ENCODE measurements at places on chromosomes 1 and 21. TPM values are rescaled to one million over a fixed set of nuclear protein-coding genes. Genes with fewer than 3 reads are reported as not detected.

The CHRM3 gene
- not detected for total RNA-seq

The DTL gene
- total RNA-seq = 28.0 TPM

The HRNR gene
- under 0.01 TPM for total RNA-seq

DNA sequence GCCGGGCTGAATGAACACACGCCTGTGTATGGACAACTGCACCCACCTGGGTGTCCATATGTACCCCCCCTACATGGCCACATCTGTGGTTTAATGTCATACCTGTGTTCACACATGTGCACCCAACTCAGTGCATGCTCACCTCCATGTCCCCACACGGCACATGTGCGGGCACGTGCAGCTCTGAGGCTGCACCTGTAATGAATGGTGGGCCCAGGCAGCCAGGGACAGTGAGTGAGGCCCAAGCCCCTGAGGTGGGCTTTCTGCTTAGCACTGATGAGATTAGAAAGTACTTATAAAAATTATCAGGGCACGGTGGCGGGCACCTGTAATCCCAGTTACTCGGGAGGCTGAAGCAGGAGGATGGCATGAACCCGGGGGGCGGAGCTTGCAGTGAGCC lies 42.5 kb upstream of the CSF3R start:
- DNase-seq = no peak

DNA sequence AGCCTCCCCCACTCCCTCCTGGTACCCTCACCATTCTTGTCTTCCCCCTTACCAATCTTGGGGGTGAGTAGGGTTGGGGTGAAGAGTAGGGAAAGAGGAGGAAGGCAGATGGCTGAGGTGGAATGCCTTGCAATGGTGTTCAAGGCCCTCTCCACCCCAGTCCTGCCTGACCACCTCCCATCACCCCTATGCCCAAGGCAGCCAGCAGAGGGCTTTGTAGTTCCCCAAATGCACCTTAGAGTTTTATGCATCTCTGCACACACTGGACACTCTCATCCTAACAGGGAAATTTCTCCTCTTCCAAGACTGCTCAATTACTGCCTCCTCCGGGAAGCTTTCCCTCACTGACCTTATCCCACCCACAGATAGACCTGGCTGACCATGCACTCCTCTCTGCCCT lies 15.4 kb downstream of the KIF17 start:
- DNase-seq = peak; percentile 17

The GBP2 gene
- total RNA-seq = 37.1 TPM

DNA sequence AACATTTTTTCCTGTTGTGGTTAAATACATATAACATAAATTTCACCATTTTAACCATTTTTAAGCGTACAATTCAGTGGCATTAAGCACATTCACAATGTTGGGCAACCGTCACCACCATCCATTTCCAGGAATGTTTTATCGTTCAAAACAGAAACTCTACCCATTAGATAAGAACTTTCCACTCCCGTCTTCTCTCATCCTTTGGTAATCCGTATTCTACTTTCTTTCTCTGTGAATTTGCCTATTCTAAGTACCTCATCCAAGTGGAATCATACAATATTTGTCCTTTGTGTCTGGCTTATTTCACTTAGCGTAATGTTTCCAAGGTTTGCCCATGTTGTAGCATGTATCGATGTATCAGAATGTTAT lies 336.0 kb downstream of the RRAGC start:
- no peak for DNase-seq

GRCh38 chr1:159821171-159821867 lies 5.4 kb upstream of the SLAMF8 start:
- DNase-seq = no peak

All from RPMI7951 (cell line).